ENCODE measurements at places on chromosomes 7 and 10. TPM values are rescaled to one million over a fixed set of nuclear protein-coding genes. Genes with fewer than 3 reads are reported as not detected.

GRCh38 chr7:90178679-90179278 lies 24.5 kb downstream of the STEAP1 start:
- DNase-seq, result no peak
- H3K27ac ChIP-seq, result no peak overlapping the region

DNA sequence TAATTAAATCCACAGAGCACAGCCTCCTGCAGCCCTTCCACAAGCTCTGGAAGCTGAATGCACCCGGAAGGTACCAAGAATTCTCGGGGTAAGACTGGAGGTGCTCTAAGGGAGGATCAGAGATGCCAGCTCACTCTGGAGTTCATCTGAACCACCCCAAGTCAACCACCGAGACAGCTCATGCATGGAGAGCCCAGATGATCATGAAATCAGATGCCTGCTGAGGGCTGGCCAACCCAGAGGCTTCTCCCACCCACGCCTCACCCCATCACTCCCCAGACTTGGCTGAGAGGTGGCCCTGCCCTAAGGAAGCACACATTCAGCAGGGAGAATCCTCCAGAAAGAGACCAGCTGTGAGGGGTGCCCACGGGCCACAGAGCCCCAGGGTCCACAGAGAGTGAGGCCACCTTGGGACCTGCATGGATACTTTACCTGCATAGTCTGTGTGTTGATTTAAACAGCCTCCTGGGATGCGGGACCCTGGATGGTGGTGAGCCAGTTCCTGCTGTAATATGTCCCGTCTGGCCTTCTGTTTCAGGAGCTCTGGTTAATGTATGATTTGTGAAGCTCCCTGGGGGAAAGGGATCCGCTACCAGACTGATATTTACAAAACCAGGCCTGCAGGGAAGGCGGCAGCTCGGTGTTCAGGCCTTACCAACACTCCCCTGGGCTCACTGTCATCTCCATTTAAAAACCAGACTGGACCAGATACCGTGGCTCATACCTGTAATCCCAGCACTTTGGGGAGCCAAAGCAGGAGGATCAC lies 64.9 kb downstream of the INSIG1 start:
- peaks cover 5% of the 10 kb centered on the region for H3K27me3 ChIP-seq
- H3K27ac ChIP-seq, result no peak overlapping the region
- H3K4me3 ChIP-seq, result no peak overlapping the region
- H3K4me1 ChIP-seq, result no peaks in the 10 kb centered on the region

- H3K27me3 ChIP-seq, result no peaks in the 10 kb centered on the region
- H3K36me3 ChIP-seq, result no peaks in the 10 kb centered on the region
- H3K4me3 ChIP-seq, result no peak overlapping the region
- no peak overlapping the region for H3K27ac ChIP-seq
Observed at GRCh38 chr7:14385074-14385473, 395.6 kb upstream of the ETV1 start.

DNA sequence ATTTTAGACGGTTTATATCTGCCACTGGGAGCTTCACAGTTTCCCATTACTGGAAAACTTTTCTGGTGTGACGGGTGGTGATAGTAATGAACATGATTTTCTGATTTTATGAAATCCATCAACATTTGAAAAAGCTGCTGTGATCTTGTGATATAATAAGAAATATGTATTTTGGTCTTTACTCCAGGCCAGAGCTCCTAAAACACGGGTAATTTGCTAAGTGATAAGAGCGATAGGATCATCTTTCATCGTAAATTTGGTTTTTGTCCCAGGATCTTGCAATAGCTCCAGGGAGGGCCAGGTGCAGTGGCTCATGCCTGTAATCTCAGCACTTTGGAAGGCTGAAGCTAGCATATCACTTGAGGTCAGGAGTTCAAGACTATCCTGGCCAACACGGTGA lies 10.8 kb upstream of the RNF216 start:
- no peak overlapping the region for H3K27ac ChIP-seq
- no peak overlapping the region for H3K4me3 ChIP-seq
- no peak for DNase-seq
- H3K27me3 ChIP-seq, result no peaks in the 10 kb centered on the region
- no peaks in the 10 kb centered on the region for H3K4me1 ChIP-seq
- H3K36me3 ChIP-seq, result no peaks in the 10 kb centered on the region

DNA sequence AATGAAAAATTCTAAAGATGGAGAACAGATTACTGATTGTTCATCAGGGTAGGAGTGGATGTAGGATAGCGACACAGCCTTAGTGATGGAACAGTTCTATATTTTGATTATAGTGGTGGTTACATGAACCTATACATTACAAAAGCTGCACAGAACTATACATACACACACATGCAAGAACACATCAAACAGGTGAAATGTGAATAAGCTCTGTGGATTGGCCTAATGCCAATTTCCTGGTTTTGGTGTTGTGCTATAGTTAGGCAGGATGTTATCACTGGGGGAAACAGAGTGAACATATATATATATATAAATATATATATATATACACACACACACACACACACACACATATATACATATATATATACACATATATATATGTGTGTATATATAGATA lies 76.4 kb upstream of the PIK3CG start:
- no peak overlapping the region for H3K4me3 ChIP-seq
- no peak for DNase-seq
- no peak overlapping the region for H3K27ac ChIP-seq
- H3K36me3 ChIP-seq, result no peaks in the 10 kb centered on the region
- no peaks in the 10 kb centered on the region for H3K4me1 ChIP-seq

DNA sequence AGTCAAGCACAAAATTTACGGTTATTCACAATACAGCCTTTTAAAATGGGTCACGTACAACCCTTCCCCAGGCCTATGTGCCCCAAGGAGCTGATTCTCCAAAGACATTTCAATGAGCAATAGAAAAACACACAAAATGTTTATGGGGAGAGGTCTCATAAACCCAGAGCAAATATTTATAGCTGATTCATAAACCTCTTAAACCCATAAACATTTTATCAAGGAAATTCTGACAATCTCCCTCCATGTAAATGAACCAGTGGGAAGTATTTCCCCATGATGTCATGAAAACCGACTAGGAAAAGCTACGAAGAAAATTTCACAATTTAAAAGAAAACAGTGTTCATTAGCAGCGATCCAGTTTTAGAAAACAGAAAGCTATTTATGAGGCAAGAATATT lies 36.0 kb downstream of the SFMBT2 start:
- H3K27ac ChIP-seq, result no peak overlapping the region
- no peaks in the 10 kb centered on the region for H3K4me1 ChIP-seq
- no peak for DNase-seq
- no peak overlapping the region for H3K4me3 ChIP-seq
- H3K36me3 ChIP-seq, result peaks cover 36% of the 10 kb centered on the region

- H3K27me3 ChIP-seq, result no peaks in the 10 kb centered on the region
- DNase-seq, result no peak
- no peak overlapping the region for H3K4me3 ChIP-seq
- no peaks in the 10 kb centered on the region for H3K4me1 ChIP-seq
- no peak overlapping the region for H3K27ac ChIP-seq
Observed at GRCh38 chr7:45188736-45189135, 31.1 kb downstream of the RAMP3 start.

GRCh38 chr7:128963327-128963757 lies 25.6 kb downstream of the IRF5 start:
- H3K4me1 ChIP-seq, result no peaks in the 10 kb centered on the region
- no peak overlapping the region for H3K4me3 ChIP-seq
- H3K27ac ChIP-seq, result no peak overlapping the region
- peaks cover 72% of the 10 kb centered on the region for H3K36me3 ChIP-seq

GRCh38 chr7:29281782-29282541 lies 87.4 kb downstream of the CHN2 start:
- H3K27me3 ChIP-seq, result no peaks in the 10 kb centered on the region
- no peak overlapping the region for H3K4me3 ChIP-seq
- H3K27ac ChIP-seq, result no peak overlapping the region
- peaks cover 8% of the 10 kb centered on the region for H3K4me1 ChIP-seq
- H3K36me3 ChIP-seq, result no peaks in the 10 kb centered on the region

- no peaks in the 10 kb centered on the region for H3K27me3 ChIP-seq
Observed at GRCh38 chr10:46050941-46051623, 5.0 kb upstream of the MSMB start.

- peaks cover 24% of the 10 kb centered on the region for H3K36me3 ChIP-seq
- H3K27ac ChIP-seq, result no peak overlapping the region
- DNase-seq, result no peak
- H3K4me1 ChIP-seq, result no peaks in the 10 kb centered on the region
Observed at GRCh38 chr7:75996476-75996875, 2.1 kb upstream of the TMEM120A start.

- DNase-seq, result no peak
- H3K27me3 ChIP-seq, result no peaks in the 10 kb centered on the region
- peaks cover 2% of the 10 kb centered on the region for H3K36me3 ChIP-seq
- no peak overlapping the region for H3K4me3 ChIP-seq
Observed at GRCh38 chr10:72638586-72639440, 12.9 kb upstream of the MICU1 start.

DNA sequence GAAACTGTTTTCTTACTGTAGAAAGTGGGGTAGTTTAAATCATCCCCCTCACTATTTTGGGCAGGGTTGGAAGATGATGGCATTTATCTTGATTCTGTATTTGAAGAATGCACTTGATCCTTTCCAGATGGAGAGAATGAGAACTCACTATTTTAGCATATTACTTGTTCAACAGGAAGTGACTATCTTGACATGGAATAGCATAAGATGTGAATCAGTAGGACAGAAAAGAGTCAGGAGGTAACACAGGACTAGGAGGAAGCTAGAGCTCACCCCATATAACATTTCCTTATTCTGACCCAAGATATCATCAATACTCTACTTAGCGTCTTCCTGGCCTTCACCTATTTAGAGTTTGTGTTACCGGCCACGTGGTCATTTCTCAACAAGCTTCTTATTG lies 400.2 kb downstream of the PHTF2 start:
- no peaks in the 10 kb centered on the region for H3K27me3 ChIP-seq
- H3K36me3 ChIP-seq, result no peaks in the 10 kb centered on the region
- DNase-seq, result no peak
- H3K4me1 ChIP-seq, result no peaks in the 10 kb centered on the region
- no peak overlapping the region for H3K27ac ChIP-seq
- H3K4me3 ChIP-seq, result no peak overlapping the region

- H3K27me3 ChIP-seq, result no peaks in the 10 kb centered on the region
- no peak overlapping the region for H3K4me3 ChIP-seq
- DNase-seq, result no peak
- no peaks in the 10 kb centered on the region for H3K4me1 ChIP-seq
- no peaks in the 10 kb centered on the region for H3K36me3 ChIP-seq
- no peak overlapping the region for H3K27ac ChIP-seq
Observed at GRCh38 chr7:127382301-127383085, 10.0 kb downstream of the ZNF800 start.

DNA sequence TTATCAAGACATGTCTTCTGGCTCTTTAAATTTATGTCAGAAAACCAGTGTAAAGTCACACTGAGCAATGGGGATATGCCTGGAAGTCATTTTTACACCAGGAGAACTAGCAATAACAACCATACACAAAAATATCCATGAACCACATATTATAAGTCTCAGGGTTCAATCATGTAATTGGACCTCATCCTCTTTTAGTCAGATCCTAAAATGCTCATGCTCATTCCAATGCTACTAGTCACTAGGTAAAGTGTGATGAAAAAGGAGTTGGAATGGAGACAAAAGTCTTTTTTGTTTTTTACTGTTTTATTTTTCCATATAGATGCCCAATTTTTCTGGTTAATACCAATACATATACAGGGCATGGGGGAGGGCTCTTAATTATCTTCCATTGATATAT lies 306.1 kb downstream of the DGKB start:
- no peaks in the 10 kb centered on the region for H3K27me3 ChIP-seq
- H3K4me1 ChIP-seq, result no peaks in the 10 kb centered on the region
- no peak overlapping the region for H3K27ac ChIP-seq

- no peak overlapping the region for H3K27ac ChIP-seq
- DNase-seq, result peak; percentile 50
- H3K4me3 ChIP-seq, result no peak overlapping the region
- H3K27me3 ChIP-seq, result no peaks in the 10 kb centered on the region
Observed at GRCh38 chr10:3222068-3222467, 49.5 kb upstream of the PITRM1 start.

- H3K27me3 ChIP-seq, result no peaks in the 10 kb centered on the region
- H3K27ac ChIP-seq, result no peak overlapping the region
- H3K4me3 ChIP-seq, result no peak overlapping the region
- DNase-seq, result no peak
- H3K36me3 ChIP-seq, result peaks cover 21% of the 10 kb centered on the region
- H3K4me1 ChIP-seq, result no peaks in the 10 kb centered on the region
Observed at GRCh38 chr7:130975731-130976130, 241.7 kb upstream of the KLF14 start.

DNA sequence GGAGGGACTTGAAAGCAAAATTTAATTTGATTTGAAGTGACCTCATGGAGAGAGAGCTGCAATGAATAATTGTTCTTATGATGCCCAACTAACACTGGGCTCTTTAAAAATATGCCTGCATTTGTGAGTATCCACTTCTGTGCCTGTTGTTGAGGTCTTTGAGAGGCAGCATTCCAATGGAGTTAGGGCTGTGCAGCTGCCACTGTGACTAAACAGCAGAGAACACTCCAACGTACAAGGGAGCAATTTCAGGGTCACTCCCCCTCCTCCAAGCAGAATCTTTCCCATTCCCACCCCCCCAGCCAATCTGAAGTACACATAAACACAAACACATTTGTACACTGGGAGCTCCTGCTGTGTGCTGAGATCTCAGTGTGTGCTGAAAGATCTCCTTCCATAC lies 28.0 kb upstream of the GSAP start:
- H3K36me3 ChIP-seq, result no peaks in the 10 kb centered on the region
- no peak overlapping the region for H3K27ac ChIP-seq
- no peaks in the 10 kb centered on the region for H3K4me1 ChIP-seq

DNA sequence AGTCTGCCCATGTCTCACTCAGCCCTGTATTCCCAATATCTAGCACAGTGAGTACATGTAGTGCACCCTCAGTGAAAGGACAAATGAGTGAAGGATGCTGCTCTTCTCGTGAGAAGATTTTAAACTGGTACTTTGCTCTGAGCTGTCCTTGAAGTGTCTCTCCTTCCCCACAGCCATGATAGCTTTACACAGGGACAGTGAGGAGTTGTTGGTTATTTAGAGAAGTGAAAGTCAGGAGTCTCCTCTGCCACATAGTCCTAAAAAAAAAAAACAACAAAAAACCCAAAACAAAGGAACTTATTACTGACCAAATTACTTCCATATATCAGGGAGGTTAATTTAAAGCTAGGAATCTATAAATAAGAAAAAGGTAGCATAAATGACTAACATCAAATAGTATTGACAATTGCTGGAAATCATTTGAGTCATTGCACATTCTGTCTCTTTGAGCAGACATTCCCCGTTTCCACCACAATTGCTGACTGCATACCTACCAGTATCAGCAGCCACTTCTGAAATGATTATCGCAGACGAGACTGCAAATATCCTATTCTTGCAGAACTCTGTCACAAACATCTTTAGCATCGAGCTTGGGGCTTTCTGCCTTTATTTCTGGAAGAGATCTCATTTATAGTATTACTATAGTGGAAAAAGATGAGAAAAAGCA lies 202.1 kb downstream of the PTEN start:
- no peak overlapping the region for H3K27ac ChIP-seq
- DNase-seq, result no peak
- no peaks in the 10 kb centered on the region for H3K4me1 ChIP-seq
- no peaks in the 10 kb centered on the region for H3K27me3 ChIP-seq
- H3K4me3 ChIP-seq, result no peak overlapping the region
- no peaks in the 10 kb centered on the region for H3K36me3 ChIP-seq

The SLC26A5 gene
- 0.11 TPM for total RNA-seq

The ZNF518A gene
- total RNA-seq, result 31.0 TPM

The CH25H gene
- 1.0 TPM for total RNA-seq

The DGKI gene
- 0.77 TPM for total RNA-seq

The GOLGA7B gene
- total RNA-seq, result 0.04 TPM

The GNAT3 gene
- not detected for total RNA-seq

The GRID2IP gene
- 1.7 TPM for total RNA-seq

The WDR86 gene
- 8.1 TPM for total RNA-seq

The MAD1L1 gene
- 39.0 TPM for total RNA-seq

The CAMK2B gene
- total RNA-seq, result 0.17 TPM

The ADRB1 gene
- 0.13 TPM for total RNA-seq

The MKI67 gene
- 99.0 TPM for total RNA-seq

The TMEM176A gene
- not detected for total RNA-seq

The VSTM2A gene
- total RNA-seq, result 0.11 TPM

The STEAP2 gene
- total RNA-seq, result 6.7 TPM

The HSPA12A gene
- total RNA-seq, result 3.2 TPM
